IPS DF 19.7 (cell line): ENCODE measurements at places on chromosomes 5 and 9.

DNA sequence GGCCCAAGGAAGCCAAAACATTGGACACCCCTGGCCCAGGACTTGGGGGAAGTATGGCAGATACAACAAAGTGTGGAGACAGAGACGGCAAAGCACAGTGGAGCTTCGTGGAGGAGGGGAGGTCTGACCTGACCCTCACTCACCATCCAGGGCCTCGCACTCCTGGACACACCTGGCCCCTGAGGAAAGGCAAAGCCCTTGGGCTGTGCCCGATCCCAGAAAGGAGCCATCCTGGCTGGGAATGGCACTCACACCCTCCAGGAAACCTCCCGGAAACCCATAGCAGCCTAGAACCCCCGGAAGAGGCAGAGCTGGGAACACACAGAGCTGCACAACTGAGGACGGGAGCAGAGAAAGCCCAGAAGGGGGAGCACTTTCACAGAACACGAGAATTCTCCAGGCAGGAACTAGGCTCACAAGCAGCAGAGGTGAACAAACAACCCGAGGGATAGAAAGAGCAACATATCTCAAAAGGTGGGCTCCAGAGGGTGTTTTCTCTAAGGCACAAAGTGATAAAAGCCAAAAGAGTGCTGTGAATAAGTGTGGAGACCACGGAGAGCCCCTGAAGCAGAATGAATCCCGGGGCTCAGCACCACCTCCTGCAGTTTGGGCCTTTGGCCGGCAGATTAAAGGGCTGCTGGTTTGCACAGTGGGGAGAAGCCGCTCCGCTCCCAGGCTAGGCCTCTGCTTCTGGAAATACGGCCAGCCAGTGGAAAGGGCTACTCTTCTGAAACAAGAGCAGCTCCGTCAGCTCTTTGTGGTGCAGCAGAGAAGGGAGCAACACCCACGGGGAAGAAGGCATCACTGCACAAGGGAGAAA is 108.2 kb downstream of the UBE2R2 start:
- peak; percentile 35 for DNase-seq

GRCh38 chr9:111805830-111806241 is 11.1 kb upstream of the SHOC1 start:
- no peak for DNase-seq

GRCh38 chr9:121807823-121808278 is 156.4 kb downstream of the DAB2IP start:
- DNase-seq = no peak

- DNase-seq = no peak
These were observed 32.2 kb downstream of the GCNT4 start for GRCh38 chr5:75020016-75020656.

DNA sequence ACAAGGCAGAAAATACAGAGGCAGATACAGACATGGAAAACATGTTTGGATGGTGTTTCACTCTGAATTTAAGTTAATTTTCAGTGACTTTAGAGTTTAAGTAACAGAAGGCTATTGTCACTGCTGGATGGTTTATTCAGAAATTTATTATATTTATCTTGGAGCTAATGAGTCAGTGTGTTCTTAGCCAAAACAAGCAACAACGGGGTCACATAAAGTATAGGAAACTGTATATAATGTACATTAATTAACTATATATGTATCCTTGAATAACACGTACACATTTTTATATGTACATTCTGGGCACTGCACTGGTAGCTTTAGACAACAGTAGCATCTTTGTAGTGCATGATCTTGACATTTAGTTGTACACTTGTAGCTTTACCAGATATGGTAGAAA is 30.7 kb downstream of the CYLC2 start:
- no peak for DNase-seq

DNA sequence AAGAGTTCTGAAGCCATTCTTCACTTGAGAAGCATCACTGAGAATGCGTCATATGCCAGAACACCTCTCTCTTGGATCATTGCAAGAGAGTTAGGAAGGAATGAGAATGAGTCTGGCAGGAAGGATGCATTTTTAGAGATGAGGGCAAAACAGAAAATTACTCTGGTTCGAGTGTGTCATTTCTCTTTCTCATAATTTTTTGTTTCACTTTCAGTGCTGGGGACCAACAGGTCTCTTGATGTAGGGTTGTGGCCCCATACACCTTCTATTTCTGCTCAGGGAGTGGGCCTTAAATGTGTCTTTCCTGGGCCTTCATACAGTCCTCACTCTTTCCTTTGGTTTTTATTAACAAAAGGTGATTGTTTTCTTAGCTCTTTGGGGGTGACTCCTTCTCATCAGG is 302.4 kb downstream of the NR3C1 start:
- DNase-seq = no peak

- no peak for DNase-seq
These were observed 421 bp downstream of the RUSC2 start for GRCh38 chr9:35490155-35490909.
